ENCODE measurements at places on chromosomes 4 and X. TPM values are rescaled to one million over a fixed set of nuclear protein-coding genes. Genes with fewer than 3 reads are reported as not detected.

DNA sequence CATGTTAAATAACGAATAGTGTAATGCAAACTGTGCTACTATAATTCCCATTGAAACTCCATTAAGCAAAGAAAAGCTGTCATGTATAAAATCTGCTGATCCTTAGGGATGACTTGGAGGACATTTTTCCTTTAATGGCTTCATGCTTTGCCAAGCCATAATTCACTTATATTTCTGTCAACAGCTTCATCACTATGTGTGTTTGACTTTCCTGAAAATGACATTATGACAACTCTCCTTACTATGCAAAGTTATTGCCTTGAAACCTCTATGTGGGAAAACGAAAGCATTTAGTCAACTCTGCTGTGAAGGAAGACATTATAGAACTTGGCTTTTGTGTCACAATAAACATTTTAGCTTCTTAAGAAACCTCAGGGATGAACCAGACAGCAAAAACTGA lies 210.5 kb downstream of the GRXCR1 start:
- no peaks in the 10 kb centered on the region for H3K36me3 ChIP-seq
- no peak for DNase-seq
- no peak overlapping the region for H3K27ac ChIP-seq
- no peaks in the 10 kb centered on the region for H3K27me3 ChIP-seq
- H3K4me1 ChIP-seq: no peaks in the 10 kb centered on the region

DNA sequence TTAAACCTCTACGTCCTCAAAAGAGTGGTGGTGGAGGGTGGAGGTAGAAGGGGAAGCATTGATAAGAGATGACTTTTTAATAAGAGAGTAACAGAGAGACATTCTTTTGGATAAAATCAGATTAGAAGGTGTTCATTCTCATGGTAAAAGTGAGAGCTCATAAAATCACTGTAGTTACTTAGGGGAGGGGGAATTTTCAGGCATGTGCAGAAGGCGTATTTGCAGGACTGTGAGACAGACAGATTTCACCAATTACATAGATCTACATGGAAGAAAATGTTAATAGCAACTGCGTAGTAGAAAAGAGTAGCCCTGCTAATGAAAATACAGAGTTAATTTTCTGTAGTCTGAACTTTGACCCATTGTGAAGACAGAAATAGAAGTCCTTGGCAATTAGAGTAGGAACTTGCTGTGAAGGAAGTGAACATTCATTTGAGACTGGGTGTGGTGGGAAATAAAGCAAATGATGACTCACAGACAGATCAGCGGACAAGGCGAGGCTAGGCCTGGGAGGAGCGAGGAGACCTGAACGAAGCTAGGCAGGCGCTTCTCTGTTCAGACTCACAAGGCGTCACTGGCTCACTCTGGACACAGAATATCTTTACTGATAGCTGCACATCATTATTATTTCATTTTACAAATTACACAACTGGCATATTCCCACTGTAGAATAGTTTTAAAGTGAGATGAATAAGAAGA lies 57.2 kb upstream of the FAM9C start:
- DNase-seq: no peak
- H3K27ac ChIP-seq: no peak overlapping the region
- no peaks in the 10 kb centered on the region for H3K36me3 ChIP-seq

- no peak overlapping the region for H3K27ac ChIP-seq
- H3K4me1 ChIP-seq: no peaks in the 10 kb centered on the region
- no peak overlapping the region for H3K4me3 ChIP-seq
- DNase-seq: no peak
- no peaks in the 10 kb centered on the region for H3K36me3 ChIP-seq
These were observed 1777.8 kb upstream of the TENM3 start for GRCh38 chr4:180465364-180465763.

DNA sequence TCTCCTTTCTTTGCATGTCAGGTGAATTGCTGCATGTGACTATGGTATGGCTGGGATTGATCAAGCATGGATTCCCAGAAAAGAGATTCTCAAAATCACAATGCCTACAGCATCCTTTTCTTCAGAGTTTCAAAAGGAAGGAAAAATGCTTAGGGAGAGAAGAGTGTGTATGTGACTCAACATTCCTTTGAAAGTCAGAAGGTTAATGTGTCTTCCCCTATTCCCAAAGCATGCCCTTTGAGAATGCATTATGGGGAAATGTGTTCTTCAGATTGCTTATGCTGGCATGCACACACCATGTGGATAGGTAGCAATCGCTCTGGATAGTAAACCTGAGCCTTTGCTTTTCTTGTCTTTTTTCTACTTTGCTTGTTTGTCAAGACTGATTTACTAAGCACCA lies 78.5 kb downstream of the ELOVL6 start:
- DNase-seq: no peak
- no peaks in the 10 kb centered on the region for H3K36me3 ChIP-seq

- peaks cover 6% of the 10 kb centered on the region for H3K4me1 ChIP-seq
- no peak overlapping the region for H3K27ac ChIP-seq
- H3K36me3 ChIP-seq: no peaks in the 10 kb centered on the region
- no peak overlapping the region for H3K4me3 ChIP-seq
- no peaks in the 10 kb centered on the region for H3K27me3 ChIP-seq
- no peak for DNase-seq
These were observed 10.1 kb upstream of the RASL11B start for GRCh38 chr4:52852041-52852440.

GRCh38 chr4:20626326-20627005 lies 73.8 kb upstream of the PACRGL start:
- no peaks in the 10 kb centered on the region for H3K36me3 ChIP-seq
- H3K27ac ChIP-seq: no peak overlapping the region
- no peaks in the 10 kb centered on the region for H3K27me3 ChIP-seq
- no peak overlapping the region for H3K4me3 ChIP-seq

DNA sequence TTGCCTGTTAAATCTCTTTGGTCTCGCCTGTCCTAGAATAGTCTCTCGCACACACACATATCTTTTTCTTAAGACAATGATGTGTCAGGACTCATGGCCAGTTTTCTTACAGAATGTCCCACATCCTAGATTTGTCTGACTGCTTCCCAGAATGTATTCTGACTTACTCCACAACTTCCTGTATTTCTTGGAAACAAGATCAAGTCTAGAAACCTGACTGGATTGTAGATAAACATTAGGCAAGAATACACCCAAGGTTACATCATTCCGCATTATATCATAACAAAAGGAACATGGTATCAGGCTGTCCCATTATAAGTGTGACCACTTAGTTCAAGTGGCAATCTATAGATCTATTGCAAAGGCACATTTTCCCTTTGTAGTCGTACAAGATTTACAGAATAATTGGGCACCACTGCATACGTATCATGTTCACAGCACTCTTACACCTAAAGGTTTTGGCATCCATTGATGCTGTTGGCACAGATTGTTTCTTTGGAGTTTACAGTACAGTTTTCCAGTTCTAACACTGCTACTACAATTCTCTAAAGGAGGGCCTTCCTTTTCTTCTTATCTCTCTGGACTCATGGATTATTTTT lies 56.4 kb downstream of the FBXW7 start:
- H3K4me3 ChIP-seq: no peak overlapping the region

DNA sequence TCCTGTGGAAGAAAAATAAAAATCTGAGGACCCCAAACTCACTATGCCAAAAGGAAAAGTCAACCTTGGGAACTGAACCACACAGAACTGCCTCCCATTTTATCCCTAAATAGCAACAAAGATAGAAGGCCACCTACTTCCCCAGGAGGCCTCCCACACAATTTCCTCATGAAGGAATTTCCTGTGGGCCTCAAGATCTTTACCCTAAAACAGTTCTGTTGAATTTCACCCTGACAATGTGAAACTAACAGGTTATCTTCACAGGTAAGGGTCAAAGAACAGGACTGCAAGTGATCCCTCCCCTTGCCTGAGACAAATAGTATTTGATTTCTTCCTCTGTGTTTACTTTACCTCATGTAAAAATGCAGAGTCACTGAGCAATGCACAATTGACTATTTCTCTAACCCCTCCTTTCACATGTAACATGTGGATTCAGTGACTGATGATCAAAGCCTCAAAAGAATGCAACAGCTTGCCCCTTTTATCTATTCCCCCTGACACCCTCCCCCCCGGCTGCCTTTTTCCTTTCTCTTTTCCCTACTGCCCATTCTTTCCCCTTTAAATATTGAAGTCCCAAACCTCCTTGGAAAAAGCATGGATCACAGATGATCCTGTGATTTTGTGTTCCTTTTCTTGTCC lies 33.3 kb downstream of the MEPE start:
- no peak overlapping the region for H3K27ac ChIP-seq
- no peak for DNase-seq
- H3K4me1 ChIP-seq: peaks cover 4% of the 10 kb centered on the region
- no peak overlapping the region for H3K4me3 ChIP-seq

- no peak overlapping the region for H3K4me3 ChIP-seq
- DNase-seq: peak; percentile 41
- no peaks in the 10 kb centered on the region for H3K27me3 ChIP-seq
- no peak overlapping the region for H3K27ac ChIP-seq
These were observed 429.7 kb downstream of the MAPK10 start for GRCh38 chr4:85929961-85930665.

The KIF4A gene
- 0.61 TPM for total RNA-seq

The FGB gene
- total RNA-seq: 0.28 TPM

The RAB40AL gene
- total RNA-seq: 2.4 TPM
